DMS79 treated with DMSO at 0.1 percent for 48 hours (cell line): ENCODE measurements at places on chromosomes 16 and 17.

DNA sequence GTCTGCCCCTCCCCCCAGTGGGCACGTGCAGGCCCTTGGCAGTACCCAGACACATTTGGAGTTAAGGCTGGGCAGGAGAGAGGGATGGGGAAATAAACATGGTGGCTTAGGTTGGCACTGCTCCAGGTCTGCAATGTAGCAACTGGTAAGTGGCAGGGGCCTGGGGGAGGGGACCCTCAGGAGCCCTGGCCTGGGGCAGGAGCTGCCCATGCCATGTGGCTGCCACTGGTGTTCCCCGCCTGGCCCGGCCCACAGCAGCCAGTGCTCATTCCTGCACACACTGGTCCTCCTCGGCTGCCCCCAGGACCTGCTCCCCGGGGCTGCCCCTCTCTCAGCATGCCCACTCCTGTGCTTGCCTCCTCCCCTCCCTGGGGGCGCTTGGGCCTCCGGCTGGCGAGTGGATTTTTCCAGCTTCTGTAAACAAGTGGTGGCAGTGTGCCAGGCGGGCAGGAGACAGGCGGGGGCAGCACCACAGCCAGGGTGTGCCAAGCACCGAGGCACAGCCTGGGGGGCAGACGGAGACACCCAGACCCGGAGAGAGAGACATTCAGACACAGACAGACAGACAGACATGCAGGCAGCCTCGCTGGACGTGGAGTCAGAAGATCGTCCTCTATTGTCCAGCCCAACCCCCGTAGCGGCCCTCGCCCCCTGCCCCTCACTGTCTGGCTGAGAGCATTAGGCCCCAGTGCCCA is 9.4 kb downstream of the THRA start:
- DNase-seq: peak; percentile 96

DNA sequence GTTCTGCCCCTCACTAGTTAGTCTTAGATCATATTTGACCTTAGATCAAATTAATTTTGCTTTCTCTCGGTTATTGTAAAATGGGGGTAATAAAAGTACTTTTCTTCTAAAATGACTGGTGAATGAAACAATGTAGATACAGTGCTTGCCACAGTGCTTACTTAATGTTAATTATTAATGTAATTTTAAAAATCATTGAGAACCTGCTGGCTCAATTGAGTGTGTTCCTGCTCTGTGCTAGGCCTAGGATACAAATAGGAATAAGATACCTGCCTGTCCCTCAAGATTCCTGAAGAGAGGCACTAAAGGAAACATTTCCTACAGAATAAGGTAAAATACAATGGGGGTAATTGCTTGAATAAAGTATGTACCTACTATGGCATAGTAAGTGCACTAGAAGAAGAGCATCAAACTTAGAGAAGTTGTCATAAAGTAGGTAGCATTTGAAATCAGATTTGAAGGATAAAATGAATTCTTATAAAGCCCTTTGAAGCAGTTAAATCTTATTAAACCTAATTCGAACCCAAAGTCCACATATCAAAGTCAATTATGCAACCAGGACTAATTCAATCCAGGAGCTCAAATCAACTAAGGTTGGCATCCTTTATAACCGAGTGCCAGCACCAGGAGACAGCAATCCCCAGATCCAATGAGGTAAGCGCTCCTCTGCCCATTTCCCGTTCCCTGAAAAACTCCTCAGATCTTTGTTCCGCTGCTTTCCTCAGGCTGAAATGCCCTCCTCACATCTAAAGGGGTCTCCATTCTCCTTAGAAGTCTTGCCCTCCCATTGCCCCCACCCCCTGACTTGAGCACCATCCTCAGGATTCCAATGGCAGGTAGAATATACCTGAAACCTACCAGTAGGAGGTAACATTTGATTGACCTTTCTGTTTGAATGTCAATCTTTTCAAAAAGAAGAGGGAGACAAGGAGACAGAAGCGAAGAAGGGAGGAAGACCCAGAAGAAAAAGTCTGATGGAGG is 2.4 kb upstream of the MED13 start:
- DNase-seq: no peak

GRCh38 chr16:26240807-26241206 is 549.0 kb downstream of the HS3ST4 start:
- DNase-seq: no peak

GRCh38 chr17:1039123-1039507 is 42.2 kb downstream of the TIMM22 start:
- DNase-seq: no peak

DNA sequence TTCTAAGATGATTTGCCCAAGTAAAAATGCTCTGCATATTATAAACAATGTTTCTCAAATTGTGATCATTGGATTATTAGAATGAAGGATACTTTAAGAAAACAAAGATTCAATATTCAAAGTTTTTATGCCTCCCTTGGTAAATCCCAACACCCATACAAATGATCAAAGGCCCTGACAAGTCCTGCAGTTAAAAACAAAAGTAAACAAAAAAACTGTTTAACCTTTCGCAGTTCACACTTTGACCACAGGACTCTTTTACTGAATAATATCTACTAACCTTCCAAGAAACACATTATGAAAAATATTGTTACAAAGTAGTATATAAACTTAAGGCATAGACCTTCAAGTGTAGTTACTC is 365.9 kb upstream of the ZFHX3 start:
- DNase-seq: no peak

DNA sequence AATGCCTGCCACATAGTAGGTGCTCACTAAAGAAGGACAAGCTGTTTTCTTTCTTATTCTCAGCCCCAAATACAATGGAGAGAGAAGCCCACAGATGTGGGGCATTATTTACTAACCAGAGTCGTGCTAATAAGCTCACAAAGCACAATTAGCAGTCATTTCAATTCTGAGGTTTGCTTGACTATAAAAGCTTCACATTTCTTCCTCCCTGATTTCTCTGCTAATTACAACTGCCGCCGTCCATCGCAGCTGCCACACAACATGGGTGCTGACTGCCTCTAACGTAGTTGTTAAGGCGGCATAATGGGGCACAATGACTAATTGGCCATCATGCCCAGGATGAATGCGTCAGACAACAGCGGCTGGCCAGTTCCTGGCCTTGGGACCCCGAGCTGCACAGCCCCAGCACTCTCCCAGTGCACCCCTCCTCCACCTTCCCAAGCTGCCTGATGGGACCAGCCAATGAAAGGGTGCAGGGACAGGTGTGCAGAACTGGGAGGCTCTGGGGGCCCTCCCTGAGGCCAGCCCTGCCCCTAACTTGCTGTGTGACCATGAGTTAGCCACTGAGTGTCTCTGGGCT is 109.2 kb downstream of the CCT6B start:
- DNase-seq: no peak

- DNase-seq: no peak
Measured at GRCh38 chr16:85767531-85767930, 16.6 kb upstream of the C16orf74 start.

GRCh38 chr16:78993346-78993745 is 607.2 kb downstream of the MAF start:
- peak; percentile 55 for DNase-seq

DNA sequence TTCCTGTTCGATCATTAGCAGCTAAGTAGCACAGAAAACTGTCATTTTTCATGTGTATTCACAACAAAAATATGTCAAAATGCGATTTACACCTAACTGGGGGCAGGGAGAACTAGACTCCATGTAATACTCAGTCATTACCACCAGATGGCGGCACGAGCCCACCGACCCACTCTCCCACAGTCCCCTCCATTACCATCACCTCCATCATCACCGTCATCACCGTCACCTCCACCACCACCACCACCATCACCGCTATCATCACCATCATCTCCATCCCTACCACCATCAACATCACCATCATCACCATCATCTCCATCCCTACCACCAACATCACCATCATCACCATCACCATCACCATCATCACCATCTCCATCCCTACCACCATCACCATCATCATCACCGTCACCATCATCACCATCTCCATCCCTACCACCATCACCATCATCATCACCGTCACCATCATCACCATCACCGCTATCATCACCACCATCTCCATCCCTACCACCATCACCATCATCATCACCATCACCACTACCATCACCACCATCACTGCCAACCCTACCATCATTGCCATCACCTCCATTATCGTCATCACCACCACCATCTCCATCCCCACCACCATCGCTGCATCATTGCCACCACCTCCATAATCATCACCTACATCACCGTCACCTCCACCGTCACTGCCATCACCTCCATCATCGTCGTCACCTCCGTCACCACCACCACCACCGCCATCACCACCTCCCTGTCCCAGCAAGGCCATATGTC is 14.4 kb downstream of the NDUFAF8 start:
- DNase-seq: peak; percentile 11

DNA sequence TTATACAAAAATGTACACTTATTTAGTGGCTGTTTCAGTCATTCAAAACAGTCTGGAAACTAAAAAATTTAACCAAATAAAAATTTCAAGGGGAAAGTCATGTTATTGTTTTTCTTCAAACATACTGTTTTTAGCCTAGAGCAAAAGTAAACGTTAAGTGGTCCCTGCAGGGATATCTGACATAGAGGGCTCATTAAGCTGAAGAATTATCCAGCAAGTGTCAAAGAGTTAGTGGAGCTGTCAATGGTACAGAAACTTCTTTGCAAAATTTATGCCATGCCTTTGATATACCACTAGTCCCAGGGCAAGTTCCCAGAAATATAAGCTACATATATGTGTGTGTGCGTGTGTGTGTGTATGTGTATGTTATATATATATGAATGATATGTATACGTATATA is 894.2 kb downstream of the KCNJ2 start:
- no peak for DNase-seq

GRCh38 chr16:82322177-82322576 is 152.2 kb upstream of the MPHOSPH6 start:
- no peak for DNase-seq

- DNase-seq: no peak
Measured at GRCh38 chr16:8935989-8936388, 27.7 kb downstream of the USP7 start.

DNA sequence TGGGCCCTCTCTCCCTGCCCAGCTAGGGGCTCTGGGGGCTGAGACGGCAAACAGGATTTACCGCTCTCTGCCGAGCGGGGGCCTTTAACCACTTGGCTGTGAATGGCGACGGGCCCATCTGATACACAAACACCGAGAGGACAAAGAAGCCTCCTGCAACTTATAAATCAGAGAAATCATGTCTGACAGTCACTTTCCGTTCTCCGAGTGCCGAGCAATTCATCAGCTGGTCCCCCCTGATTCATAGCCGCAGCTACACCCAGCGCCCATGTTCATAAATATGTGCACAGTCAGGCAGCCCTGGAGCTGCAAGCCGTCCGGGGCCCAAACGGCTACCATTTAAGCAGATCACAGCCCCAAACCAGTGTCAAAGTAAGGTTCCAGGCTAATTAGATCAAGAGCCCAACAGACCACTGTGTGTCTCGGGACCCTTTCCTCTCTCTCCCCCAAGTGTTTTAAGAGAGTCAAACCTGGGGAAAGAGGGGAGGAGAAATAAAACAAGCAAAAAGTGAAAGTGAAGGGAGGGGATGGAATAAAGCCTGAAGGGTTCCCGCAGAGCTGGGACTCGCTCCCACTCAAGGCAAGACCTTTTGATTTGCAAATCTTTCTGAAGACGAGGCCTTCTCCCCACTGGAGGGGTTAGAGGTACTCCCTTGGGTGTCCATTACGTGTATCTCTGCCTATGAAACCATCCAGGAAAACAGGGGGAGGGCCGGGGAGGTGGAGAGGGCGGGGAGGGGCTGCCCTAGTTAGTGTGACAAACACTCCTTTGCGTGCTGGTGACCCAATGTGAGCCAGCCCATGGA is 154.7 kb downstream of the C16orf78 start:
- DNase-seq: no peak

- peak; percentile 92 for DNase-seq
Measured at GRCh38 chr17:7889166-7889955, 772 bp downstream of the CHD3 start.

DNA sequence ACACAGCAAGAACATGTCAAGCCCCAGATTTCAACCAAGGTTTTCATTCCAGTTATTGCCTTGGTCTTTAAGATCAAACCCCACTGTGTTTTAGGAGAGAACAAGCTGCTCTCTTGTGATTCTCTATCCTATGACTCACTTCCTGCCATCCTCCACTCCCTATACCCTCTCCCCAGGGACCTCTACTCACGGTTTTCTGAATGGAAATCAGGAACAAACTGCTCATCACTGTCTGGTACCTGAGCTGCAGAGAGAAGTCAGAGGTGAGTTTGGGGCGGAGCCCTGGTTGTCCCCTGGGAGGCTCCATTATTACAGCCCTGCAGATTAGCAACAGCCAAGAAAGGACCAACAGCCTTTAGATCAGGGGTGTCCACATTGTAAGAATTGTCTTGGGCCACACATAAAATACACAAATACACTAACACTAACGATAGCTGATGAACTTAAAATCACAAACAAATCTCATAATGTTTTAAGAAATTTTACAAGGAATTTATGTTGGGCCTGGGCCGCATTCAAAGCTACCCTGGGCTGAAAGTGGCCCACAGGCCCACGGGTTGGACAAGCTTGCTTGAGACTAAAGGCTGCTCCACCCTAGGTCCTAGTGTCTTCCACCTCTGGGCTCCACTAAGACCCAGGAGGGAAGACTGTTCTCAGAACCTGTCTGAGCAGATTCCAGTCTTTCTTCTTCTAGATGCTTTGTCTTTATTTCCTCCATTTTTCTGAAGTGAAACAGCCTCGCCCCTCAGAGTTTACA is 9.7 kb downstream of the ETV4 start:
- DNase-seq: no peak

- no peak for DNase-seq
Measured at GRCh38 chr16:4837733-4838501, 9.2 kb downstream of the GLYR1 start.

- no peak for DNase-seq
Measured at GRCh38 chr17:7427549-7427948, 1.1 kb upstream of the SPEM3 start.

DNA sequence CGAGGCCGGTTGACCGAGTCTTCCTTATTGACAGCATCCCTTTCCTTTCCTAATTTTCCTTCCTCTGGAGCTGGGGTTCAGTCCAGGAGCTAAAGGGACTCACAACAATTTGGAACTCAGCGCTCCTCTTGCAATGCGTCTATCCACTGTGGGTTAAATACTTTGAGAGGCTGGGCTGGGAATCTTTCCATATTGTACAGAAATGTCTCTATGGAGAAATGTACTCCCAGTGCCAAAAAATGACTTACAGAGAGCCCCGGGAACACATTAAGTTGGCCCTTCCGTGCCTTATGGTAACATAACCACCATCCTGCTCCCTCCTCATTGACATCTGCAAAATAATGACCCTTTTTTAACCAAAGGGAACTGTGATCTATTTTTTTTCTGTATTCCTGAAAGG is 192.8 kb downstream of the FTO start:
- DNase-seq: no peak
